Heart right ventricle (tissue), 16 donors: ENCODE measurements at places on chromosomes 6 and 20.

DNA sequence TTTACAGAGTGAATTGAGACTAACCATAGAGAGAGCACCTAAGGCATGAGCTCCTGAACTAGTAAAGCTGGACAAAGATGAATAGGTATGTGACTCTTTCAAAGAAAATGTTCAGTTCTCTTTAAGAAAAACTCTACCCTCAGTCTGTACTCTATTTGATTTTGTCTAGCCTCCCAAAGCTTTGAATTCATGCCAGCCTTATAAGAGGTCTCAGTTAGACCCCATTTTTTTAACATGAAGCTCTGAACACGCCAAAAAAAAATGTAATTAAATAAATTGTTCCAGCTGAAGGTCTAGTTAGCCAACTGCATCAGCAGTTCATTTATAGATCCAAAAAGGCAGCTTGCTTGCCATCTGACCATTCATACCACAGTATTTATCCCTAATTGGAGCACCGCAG, 71.6 kb downstream of the COL9A1 start:
- H3K27ac ChIP-seq, result no peak overlapping the region
- H3K4me1 ChIP-seq, result no peaks in the 10 kb centered on the region
- H3K36me3 ChIP-seq, result no peaks in the 10 kb centered on the region
- H3K27me3 ChIP-seq, result no peaks in the 10 kb centered on the region
- H3K4me3 ChIP-seq, result no peak overlapping the region
- DNase-seq, result no peak

- peaks cover 60% of the 10 kb centered on the region for H3K4me1 ChIP-seq
- peak overlapping the region; percentile 82 for H3K27ac ChIP-seq
- peak overlapping the region; percentile 63 for H3K4me3 ChIP-seq
- peaks cover 56% of the 10 kb centered on the region for H3K27me3 ChIP-seq
Measured at GRCh38 chr20:64037498-64038213, 1.7 kb downstream of the C20orf204 start.

DNA sequence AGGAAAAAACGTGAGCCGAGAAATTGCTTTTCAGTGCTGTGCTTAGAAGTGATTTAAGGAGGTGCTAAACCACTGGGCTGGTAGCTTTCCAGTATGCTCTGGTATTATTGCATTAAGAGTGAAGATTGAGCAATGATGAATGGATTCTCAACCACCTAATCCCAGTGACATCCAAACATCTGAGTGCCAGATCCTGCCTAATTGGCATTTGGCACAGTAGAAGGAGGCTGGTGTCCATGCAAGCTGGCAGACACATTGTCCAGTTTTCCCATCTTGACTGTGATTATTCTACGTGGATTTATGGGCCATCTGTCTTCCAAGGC, 398.0 kb upstream of the PLCB4 start:
- H3K36me3 ChIP-seq, result no peaks in the 10 kb centered on the region
- H3K27me3 ChIP-seq, result no peaks in the 10 kb centered on the region
- peaks cover 28% of the 10 kb centered on the region for H3K4me1 ChIP-seq
- DNase-seq, result no peak
- H3K4me3 ChIP-seq, result no peak overlapping the region

- H3K27me3 ChIP-seq, result no peaks in the 10 kb centered on the region
- H3K4me3 ChIP-seq, result no peak overlapping the region
- H3K4me1 ChIP-seq, result peaks cover 4% of the 10 kb centered on the region
Measured at GRCh38 chr20:56442389-56443365, 25.8 kb upstream of the RTF2 start.

- H3K27ac ChIP-seq, result no peak overlapping the region
- no peaks in the 10 kb centered on the region for H3K27me3 ChIP-seq
- H3K4me3 ChIP-seq, result no peak overlapping the region
- DNase-seq, result no peak
Measured at GRCh38 chr20:44004306-44004915, 89.8 kb downstream of the TOX2 start.

- H3K27ac ChIP-seq, result peak overlapping the region; percentile 91
- no peaks in the 10 kb centered on the region for H3K36me3 ChIP-seq
- peaks cover 57% of the 10 kb centered on the region for H3K4me1 ChIP-seq
- H3K4me3 ChIP-seq, result peak overlapping the region; percentile 16
- H3K27me3 ChIP-seq, result no peaks in the 10 kb centered on the region
Measured at GRCh38 chr6:85676086-85676729, 33.5 kb upstream of the SYNCRIP start.

GRCh38 chr6:94478133-94479005, 1059.0 kb upstream of the EPHA7 start:
- DNase-seq, result no peak
- no peaks in the 10 kb centered on the region for H3K27me3 ChIP-seq
- H3K4me1 ChIP-seq, result no peaks in the 10 kb centered on the region
- no peak overlapping the region for H3K27ac ChIP-seq

DNA sequence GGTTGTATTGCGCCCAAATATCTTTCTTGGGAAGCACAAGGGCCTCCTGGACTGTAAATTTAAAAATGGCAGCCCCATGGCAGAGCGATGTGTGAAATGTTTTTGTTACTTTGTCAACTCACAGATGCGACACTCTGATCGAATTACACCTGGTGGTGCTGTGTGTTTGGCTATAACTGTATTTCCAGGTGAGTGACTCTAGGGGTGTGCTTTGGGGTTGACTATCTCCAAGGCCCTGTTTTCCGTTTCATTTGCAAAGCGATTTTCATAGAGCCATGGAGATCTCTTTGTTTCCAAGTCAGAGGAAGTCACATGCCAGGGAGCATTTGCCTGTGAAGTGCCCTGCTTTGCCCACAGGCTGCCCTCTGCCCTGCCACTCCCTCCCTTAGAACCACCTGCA, 93.5 kb downstream of the CDC5L start:
- no peak overlapping the region for H3K4me3 ChIP-seq
- H3K36me3 ChIP-seq, result no peaks in the 10 kb centered on the region
- no peak for DNase-seq
- H3K27me3 ChIP-seq, result peaks cover 3% of the 10 kb centered on the region

DNA sequence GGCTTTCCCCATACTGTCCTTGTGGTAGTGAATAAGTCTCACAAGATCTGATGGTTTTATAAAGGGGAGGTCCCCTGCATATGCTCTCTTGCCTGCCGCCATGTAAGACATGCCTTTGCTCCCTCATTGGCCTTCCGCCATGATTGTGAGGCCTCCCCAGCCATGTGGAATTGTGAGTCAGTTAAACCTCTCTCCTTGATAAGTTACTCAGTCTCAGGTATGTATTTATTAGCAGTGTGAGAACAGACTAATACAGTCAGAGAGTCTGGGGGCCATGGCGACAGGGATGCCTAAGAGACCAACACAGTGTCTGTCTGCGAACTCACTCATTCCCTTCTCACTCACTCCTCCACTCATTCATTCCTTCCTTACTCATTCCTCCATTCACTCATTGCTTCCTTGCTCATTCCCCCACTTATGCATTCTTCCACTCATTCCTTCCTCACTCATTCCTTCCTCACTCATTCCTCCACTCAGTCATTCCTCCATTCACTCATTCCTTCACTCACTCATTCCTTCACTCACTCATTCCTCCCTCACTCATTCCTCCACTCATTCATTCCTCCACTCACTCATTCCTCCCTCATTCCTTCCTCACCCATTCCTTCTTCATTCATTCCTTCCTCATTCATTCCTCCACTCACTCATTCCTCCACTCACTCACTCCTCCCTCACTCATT, 137.5 kb upstream of the AGPAT4 start:
- H3K36me3 ChIP-seq, result no peaks in the 10 kb centered on the region
- H3K4me1 ChIP-seq, result peaks cover 8% of the 10 kb centered on the region
- no peak for DNase-seq

GRCh38 chr20:61757678-61758563, 307.8 kb downstream of the TAF4 start:
- no peaks in the 10 kb centered on the region for H3K4me1 ChIP-seq
- H3K27me3 ChIP-seq, result no peaks in the 10 kb centered on the region
- no peak overlapping the region for H3K4me3 ChIP-seq
- H3K27ac ChIP-seq, result no peak overlapping the region
- H3K36me3 ChIP-seq, result no peaks in the 10 kb centered on the region

DNA sequence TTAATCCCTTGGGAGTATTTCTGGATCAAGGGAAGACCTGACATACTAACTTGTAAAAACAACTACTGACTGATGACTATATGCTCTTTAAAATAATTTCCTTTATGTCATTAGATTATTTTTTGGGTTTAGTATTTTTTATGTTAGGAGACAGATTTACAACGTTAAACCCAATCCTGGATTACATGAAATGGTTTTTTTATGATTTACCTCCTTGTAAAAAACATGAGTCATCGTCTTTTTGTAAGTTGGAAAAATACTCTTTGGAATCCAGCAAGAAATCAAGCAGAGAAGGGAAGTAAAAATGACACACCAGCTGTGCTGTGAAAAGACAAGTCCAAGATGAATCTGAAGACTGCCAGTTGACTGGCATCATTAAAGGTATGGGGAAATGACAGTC, 6.7 kb downstream of the STK4 start:
- peaks cover 4% of the 10 kb centered on the region for H3K36me3 ChIP-seq
- DNase-seq, result no peak
- no peaks in the 10 kb centered on the region for H3K27me3 ChIP-seq
- no peak overlapping the region for H3K27ac ChIP-seq

DNA sequence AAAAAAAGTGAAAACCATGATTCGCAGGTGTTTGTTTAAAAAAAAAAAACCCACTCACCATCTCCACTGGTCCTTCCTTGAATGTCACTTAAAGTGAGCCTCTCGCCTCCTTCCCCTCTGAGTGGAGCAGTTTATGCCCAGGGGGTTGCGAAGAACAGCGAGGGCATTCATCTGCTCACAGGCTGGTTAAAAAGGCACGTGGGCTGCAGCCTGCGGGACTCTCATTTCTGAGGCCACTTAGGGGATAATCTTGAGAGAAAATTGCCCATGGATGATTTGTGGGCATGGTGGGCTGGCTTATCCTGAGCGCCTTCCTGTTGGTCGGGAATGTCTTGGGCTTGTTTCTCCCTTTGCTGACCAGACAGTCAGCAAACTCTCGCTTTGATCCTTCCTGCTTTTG, 18.9 kb downstream of the BCAS4 start:
- H3K36me3 ChIP-seq, result no peaks in the 10 kb centered on the region
- no peak overlapping the region for H3K4me3 ChIP-seq
- no peak overlapping the region for H3K27ac ChIP-seq
- no peak for DNase-seq
- no peaks in the 10 kb centered on the region for H3K27me3 ChIP-seq
- no peaks in the 10 kb centered on the region for H3K4me1 ChIP-seq

- peak overlapping the region; percentile 96 for H3K4me3 ChIP-seq
- H3K36me3 ChIP-seq, result no peaks in the 10 kb centered on the region
- H3K27me3 ChIP-seq, result no peaks in the 10 kb centered on the region
- peak overlapping the region; percentile 93 for H3K27ac ChIP-seq
- peaks cover 40% of the 10 kb centered on the region for H3K4me1 ChIP-seq
Measured at GRCh38 chr6:138988469-138988834, 399 bp upstream of the REPS1 start.

GRCh38 chr6:77326029-77326428, 137.3 kb downstream of the HTR1B start:
- H3K4me3 ChIP-seq, result no peak overlapping the region
- no peak for DNase-seq
- H3K4me1 ChIP-seq, result no peaks in the 10 kb centered on the region

GRCh38 chr6:134394905-134395304, 77.0 kb upstream of the SGK1 start:
- H3K27ac ChIP-seq, result no peak overlapping the region
- DNase-seq, result no peak

GRCh38 chr6:144007478-144008119, 460 bp downstream of the PLAGL1 start:
- no peak for DNase-seq
- no peaks in the 10 kb centered on the region for H3K36me3 ChIP-seq
- peak overlapping the region; percentile 37 for H3K4me3 ChIP-seq
- H3K4me1 ChIP-seq, result no peaks in the 10 kb centered on the region

- H3K27me3 ChIP-seq, result no peaks in the 10 kb centered on the region
Measured at GRCh38 chr20:38299963-38300362, 4.0 kb upstream of the BPI start.

- peaks cover 5% of the 10 kb centered on the region for H3K4me1 ChIP-seq
- no peak overlapping the region for H3K4me3 ChIP-seq
- no peaks in the 10 kb centered on the region for H3K27me3 ChIP-seq
- no peak overlapping the region for H3K27ac ChIP-seq
Measured at GRCh38 chr6:145633981-145634627, 101.2 kb downstream of the EPM2A start.

GRCh38 chr20:10478205-10478604, 43.1 kb downstream of the SLX4IP start:
- H3K4me1 ChIP-seq, result peaks cover 40% of the 10 kb centered on the region
- DNase-seq, result no peak
- H3K36me3 ChIP-seq, result no peaks in the 10 kb centered on the region
- H3K27ac ChIP-seq, result no peak overlapping the region
- H3K27me3 ChIP-seq, result no peaks in the 10 kb centered on the region

DNA sequence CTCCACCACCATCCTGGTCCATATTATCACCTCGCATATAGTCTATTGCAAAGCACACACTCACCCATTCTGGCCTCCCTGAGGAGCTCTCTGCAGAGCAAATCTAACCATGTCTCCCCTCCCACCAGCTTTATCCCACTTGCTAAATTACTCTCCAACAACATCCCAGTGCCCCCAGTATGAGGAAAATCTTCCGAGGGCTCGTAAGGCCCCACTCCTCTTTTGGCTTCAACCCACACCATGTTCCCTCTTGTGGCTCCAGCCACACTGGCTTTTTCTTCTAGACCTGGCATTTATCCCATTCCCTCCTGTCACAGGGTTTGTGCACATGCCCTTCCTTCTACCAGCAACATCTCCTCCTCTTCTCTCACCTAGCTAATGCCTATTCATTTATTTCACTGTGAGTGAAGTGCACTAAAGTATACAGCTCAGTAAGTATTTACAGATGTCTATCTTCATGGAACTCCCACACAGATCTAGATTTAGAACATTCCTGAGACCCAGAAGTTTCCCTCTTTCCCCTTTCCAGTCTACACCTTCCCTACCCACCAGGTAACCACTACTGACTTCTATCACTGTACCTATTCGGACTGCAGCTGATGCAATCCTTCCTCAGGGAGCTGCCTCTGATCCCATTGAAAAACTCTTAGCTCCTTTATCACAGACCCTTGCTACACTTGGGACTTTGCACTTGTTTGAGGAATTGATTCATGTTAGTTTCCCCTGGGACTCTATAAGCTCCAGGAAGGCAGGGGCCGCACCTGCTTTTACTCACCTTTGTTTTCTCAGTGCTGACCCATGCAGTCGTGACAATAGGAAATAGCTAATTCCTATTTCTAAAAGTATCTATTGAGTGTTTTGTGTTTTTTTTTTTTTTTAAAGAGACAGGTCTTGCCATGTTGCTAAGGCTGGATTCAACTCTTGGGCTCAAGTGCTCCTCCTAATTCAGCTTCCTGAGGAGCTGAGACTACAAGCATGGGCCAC, 15.5 kb downstream of the MRPL14 start:
- peaks cover 53% of the 10 kb centered on the region for H3K36me3 ChIP-seq
- no peaks in the 10 kb centered on the region for H3K27me3 ChIP-seq
- H3K4me1 ChIP-seq, result peaks cover 60% of the 10 kb centered on the region
- H3K27ac ChIP-seq, result no peak overlapping the region

- no peak overlapping the region for H3K27ac ChIP-seq
- no peak for DNase-seq
- no peak overlapping the region for H3K4me3 ChIP-seq
- no peaks in the 10 kb centered on the region for H3K4me1 ChIP-seq
Measured at GRCh38 chr6:144547409-144547808, 262.3 kb downstream of the UTRN start.
